ENCODE measurements at places on chromosomes 2 and 18. TPM values are rescaled to one million over a fixed set of nuclear protein-coding genes. Genes with fewer than 3 reads are reported as not detected.

- DNase-seq = peak; percentile 73
Observed at GRCh38 chr18:51196118-51196810, 1.2 kb downstream of the MEX3C start.

- DNase-seq = no peak
Observed at GRCh38 chr2:36482576-36483214, 115.3 kb downstream of the FEZ2 start.

The DPP10 gene
- total RNA-seq = 4.4 TPM

The NXPH2 gene
- 1.7 TPM for total RNA-seq

GRCh38 chr2:70552501-70553333 is 909 bp downstream of the TGFA start:
- no peak for DNase-seq

- no peak for DNase-seq
Observed at GRCh38 chr2:4265936-4266335, 562.6 kb downstream of the DCDC2C start.

DNA sequence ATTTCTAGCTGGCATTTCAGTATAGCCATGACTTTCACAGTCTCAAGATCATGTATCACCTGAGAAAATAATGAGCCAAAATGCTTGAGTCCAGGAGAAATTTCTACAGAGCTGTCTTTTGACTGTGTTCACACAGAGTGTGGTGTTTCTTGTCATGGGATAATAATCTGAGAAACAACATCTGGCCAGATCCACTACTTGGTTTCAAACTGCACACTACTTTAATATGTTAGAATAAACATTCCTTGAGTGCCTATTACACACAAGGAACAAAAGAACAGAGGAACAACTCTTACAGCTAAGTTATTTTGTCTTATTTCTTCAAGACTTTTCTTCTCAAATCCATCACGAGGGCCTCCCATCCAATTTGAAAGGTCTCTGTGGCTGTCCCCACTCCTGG is 108.3 kb downstream of the SS18 start:
- DNase-seq = no peak

The VIT gene
- 16.5 TPM for total RNA-seq

DNA sequence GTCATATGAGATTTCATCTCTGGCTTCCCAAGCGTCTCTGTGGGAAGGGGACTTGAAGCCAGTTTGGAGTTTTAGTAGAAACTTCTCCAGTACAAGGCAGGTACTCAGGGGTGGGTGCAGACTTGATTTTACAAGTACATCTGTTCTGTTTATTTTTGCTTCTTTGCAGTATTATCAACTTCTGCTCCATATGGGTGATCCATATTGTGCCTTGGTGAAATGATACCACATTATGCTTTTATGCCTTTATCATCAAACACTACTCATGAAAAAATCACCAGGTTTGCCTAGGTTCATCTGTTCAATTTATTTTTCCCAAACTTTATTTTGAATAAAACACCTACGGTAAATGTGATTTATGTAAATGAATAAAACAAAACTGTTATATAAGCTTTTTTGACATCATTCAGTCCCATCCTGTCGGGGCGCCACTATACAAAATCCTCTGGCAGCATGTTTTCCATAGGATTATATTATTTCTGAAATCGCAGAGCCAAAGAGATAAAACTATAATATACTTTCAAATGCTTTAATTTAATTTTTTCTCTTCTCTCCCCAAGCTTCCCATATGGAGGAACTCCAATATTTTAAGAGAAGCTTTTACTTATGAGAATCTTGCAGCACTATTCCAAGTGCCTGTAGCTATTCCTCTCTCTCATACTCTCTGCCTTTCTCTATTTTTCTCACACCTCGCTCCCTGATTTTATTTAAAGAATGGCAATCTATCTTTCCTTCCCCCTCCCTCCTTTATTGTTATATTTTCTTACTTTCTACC is 490.9 kb downstream of the RNF144A start:
- no peak for DNase-seq
